ENCODE measurements at places on chromosomes 12 and 14.

GRCh38 chr12:115382681-115383080 is 698.7 kb upstream of the TBX3 start:
- DNase-seq: no peak

DNA sequence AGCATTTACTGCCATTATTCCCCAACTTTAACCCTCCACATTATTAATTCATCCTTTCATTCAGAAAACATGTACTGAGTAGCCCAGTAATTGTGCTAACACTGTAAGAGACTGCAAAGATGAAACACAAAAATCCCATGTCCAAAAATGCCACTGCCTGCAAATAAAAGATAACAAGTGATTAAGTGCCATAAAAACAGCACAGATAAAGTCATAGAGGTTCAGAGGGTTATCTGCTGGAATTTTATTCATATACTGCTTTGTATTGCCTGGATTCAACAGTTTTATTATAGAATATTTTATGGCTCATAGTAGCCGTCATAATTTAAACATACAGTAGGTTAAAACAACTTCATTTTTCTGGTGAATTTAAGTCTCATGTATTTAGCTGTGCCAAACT is 177.9 kb downstream of the KICS2 start:
- DNase-seq: no peak

GRCh38 chr14:67580336-67581171 is 19.5 kb downstream of the PIGH start:
- DNase-seq: no peak

DNA sequence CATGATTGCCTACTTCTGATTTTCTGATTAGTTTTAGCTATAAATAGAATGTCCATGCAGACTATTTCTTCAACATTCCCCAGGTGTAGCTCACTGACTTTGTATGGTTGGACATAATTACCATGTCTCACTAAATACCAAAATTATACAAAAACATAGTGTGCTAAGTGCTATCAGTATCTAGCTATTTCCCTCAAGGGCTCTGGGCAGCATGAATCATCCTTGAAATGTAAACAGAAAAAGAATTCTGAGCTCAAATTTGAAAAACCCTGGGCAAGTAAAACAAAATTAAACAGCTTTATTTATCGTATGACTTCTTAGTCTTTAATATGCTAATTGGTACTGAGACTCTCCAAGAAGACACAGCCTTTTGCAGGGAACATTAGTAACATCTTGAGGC is 82.9 kb downstream of the SPATA7 start:
- no peak for DNase-seq

DNA sequence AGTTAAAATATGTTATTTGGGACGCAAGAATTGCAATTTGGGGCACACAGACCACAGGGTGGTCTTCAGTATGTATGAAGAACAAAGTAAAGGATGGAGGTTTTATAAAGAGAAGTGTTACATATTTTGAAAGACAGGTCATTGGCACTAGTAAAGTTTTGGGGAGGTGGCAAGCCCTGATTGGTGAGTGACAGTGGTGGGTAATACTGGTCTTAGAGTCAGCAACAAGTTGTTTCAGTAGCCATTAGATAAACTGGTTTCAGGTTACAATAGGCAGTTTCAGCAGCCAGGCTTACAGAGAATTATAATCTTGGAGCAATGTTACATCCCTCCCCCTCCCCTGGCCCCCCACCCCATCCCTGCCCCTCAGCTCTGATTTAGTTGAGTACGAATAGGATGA is 17.5 kb downstream of the MARK3 start:
- DNase-seq: no peak

DNA sequence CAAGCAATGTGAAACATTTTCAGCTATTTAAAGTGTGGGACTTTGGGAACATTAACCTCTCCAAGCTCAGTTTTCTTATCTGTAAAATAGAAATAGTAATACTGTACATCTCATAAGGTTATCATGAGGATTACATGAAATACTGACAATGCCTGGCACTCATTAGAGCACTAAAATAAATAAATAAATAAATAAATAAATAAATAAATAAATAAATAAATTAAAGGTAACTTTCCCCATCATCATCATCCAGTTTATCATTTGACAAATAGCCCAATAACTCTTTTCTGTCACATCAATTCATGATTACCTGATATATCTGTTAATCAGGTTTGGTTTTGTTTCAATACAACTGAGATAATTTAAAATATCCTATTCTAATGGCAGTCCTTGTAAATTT is 48.5 kb downstream of the EFCAB11 start:
- no peak for DNase-seq

- DNase-seq: no peak
These were observed 31.7 kb upstream of the NINJ2 start for GRCh38 chr12:694734-695503.

GRCh38 chr14:105925615-105926372 is 399.4 kb downstream of the TMEM121 start:
- DNase-seq: no peak

GRCh38 chr12:75767957-75768356 is 256.5 kb upstream of the KRR1 start:
- DNase-seq: no peak

DNA sequence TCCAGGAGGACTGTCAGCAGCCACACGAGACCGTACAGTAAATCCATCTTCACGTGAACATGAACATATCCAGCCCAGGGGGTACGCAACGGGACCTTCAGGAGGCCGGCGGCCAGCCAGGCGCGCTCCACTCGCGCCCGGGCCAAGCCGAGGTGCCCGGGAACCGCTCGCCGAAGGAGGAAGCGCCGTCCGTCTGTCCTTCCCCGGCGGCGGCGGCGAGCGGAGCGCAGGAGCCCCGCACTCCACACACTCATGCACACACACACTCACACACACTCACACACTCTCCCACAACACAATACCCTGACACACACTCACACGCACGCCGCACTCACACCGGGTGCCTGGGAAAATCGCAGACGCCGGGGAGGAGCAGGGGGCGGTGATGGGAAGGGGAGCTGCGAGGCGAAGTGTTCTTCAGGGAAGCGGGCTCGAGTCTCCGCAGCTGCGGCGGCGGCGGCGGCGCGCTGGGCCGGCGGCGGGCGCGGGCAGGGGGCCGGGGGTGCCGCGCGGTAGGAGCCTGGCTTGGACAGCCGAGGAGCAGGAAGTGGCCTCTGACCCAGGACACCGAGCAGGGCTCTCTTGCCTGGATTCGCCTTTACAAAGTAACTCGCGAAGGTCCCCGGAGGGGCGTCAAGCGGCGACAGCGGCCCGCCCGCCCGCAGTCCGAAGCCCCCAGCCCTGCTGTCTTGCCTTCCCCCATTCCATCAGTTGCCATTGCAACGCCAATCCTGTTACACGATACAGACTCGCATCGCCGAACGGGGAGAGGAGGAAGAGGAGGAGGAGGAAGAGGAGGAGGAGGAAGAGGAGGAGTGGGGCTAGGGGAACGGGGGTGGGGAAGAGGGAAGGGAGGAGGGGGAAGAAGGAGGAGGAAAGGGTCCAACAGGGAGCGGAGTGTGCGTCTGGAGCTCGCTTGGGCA is 601 bp downstream of the MDGA2 start:
- no peak for DNase-seq

DNA sequence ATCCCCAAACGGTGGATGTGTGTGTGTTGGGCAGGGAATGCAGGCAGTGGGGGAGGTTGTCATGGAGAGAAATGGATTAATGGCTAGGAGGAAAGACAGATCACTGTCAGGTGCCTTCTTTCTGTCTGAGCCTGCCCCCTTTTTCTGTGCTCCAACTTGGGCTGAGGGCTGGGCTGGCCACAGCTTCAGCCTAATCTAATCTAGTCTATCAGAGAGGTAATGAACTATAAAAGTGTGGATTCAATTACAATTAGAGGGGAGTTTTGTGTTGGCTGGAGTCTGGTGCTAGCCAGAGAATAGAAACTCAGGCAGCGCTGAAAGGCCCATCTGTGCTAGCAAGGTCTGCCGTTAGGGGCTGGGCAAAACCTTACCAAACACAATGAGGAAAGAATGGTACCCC is 41.2 kb downstream of the NEUROD4 start:
- no peak for DNase-seq

GRCh38 chr12:106839333-106839732 is 64.9 kb downstream of the RIC8B start:
- no peak for DNase-seq

DNA sequence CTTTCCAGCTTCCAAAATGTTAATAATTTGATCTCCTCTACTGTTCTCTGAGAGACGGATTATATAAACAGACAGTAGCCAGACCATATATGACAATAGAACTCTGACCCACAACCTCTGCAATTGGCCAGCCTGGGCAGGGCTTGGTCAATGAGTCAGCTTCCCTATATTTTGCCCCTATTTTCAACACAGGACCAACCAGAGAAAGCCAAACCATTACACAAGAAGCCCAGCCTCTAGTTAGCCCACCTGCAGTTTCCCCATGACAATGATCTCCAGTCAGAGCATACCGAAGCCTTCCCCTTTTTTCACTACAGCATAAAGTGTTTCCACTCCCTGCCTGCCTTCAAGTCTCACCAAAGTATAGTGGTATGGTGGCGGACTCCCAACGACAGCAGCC is 7.6 kb upstream of the EXD2 start:
- DNase-seq: no peak

- no peak for DNase-seq
These were observed 895 bp upstream of the ANKS1B start for GRCh38 chr12:99985631-99986030.

GRCh38 chr12:28817524-28817923 is 331.6 kb upstream of the FAR2 start:
- no peak for DNase-seq

DNA sequence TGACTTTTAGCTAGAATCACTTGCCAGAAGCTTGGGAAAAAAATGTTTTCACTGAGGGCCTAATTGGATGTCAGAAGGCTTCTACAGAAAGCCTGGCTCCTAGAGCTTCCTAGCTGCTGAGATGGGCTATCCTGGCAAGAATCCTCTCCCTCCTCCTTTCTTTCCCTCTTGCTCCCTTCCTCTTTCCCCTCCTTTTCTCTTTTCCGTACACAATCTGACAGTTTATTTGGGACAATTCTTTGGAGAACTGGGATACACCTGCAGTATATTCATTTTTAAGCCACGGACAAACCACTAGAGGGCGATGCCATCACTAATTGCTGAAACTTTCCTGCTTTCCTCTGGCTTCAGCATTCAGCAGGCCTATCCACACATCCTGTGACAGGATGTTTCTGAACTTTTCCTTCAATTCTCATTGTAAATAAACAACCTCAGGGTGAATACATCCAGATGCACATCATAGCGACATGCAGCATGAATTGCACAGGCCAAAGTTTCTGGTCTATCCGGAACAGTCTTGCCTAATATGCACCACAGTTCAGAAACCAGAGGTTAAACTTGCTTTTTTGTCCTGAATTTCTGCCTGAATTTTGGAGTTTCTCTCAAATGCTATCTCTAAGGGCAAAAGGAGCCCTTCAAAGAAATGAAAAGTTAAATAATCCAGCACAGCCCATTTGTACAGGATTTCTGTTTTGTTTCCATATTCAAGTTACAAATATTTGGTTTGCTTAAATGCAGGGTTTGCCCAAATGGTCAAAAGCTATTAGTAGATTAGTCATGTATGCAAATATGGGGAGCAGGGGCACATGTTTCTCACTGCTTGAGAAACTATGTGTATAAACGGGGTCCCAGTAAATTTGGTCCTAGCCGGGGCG is 142.8 kb downstream of the PAWR start:
- peak; percentile 0 for DNase-seq

GRCh38 chr14:77316872-77317301 is 3.8 kb downstream of the POMT2 start:
- no peak for DNase-seq

DNA sequence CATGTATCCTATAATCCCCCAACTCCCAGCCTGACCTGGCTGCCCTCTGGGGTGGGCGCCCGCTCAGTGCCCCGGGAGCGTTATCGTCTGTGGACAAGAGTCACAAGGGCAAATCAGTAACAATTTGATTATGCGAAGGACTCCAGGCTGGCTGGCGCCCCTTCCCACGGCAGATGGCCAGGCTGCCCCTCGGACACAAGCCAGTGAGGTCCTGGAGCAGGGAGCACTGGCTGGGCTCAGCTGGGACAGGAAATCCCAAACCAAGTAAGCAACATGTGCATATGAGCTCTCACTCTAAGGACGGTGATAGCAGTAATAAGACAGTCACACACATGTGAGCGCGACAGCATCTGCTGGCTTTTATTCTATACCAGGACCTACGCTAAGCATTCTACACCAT is 59.3 kb upstream of the FAM222A start:
- no peak for DNase-seq

DNA sequence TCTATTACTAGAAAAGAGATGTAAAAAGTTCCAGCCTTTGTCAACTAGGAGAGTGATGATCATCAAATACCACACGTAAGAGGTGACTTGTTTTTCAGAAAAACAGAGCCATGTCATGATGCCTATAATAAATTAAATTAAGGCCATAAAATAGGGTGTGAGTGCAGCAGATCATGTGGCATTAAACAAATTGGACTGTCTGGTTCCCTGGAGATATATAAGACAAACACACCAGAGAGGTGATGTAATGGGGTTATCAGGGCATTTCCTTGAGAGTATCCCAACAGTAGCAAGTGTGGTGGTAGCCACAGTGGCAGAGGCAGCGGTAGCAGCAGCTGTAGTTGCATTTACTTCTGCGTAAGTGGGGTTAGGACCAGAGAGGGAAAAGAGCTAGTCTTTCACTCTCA is 14.6 kb upstream of the GALNT6 start:
- no peak for DNase-seq

DNA sequence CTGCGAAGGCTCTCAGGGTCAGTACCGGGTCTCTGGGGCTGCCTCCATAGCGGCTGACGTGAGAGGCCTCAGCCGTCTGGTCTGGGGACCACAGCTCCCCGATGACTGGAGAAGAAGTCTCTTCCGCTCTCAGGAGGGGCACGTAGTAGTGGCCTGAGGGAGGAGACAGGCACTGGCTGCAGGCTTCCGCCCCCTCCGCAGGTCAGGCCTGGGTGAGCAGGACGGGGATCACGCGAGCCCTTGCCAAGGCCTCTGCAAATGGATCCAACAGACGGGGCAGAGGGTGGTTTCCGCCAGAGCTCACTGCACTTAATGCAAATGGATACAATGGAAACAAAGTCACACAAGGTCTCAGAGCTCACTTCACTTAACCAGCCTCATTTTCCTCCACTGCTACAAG is 24.7 kb downstream of the ANKLE2 start:
- no peak for DNase-seq

DNA sequence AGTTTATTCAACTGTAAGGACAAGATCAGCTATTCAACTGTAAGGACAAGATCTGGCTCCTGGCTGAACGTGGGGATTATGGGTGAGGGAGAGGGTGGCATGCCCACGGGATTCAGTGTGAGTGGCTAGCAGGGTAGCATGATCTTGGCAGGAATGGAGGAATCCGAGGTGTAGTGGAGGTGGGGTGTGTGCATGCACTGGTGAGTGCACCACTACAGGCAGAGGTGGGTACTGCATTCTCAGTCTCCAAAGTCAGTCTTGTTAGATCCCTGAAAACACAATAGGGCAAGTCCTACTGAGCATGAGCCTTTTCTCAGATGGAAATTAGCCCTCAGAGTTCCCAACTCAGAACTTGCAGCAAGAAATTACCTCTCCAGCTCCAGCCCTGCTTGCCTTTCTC is 32.2 kb upstream of the DCD start:
- DNase-seq: no peak

GRCh38 chr14:77036484-77037214 is 8.1 kb upstream of the IRF2BPL start:
- DNase-seq: no peak

GRCh38 chr12:49946086-49946485 is 4.5 kb upstream of the AQP2 start:
- DNase-seq: no peak

GRCh38 chr12:89047856-89048418 is 304.4 kb downstream of the DUSP6 start:
- no peak for DNase-seq

Measured in GDM1 (cell line).